ENCODE measurements at places on chromosomes 12 and 14. TPM values are rescaled to one million over a fixed set of nuclear protein-coding genes. Genes with fewer than 3 reads are reported as not detected.

CYP27B1 gene
- polyA plus RNA-seq: not detected

INSM2 gene
- polyA plus RNA-seq: not detected

RNASE3 gene
- not detected for polyA plus RNA-seq

SIX6 gene
- polyA plus RNA-seq: not detected

TMEM19 gene
- polyA plus RNA-seq: 43.0 TPM

REP15 gene
- not detected for polyA plus RNA-seq

ADGRD1 gene
- polyA plus RNA-seq: not detected

SLC10A1 gene
- 0.14 TPM for polyA plus RNA-seq

ALG10B gene
- polyA plus RNA-seq: 1.1 TPM

CD4 gene
- 576 TPM for polyA plus RNA-seq

VWF gene
- polyA plus RNA-seq: not detected

GPR135 gene
- polyA plus RNA-seq: 0.11 TPM

CD9 gene
- polyA plus RNA-seq: 12.0 TPM

CD27 gene
- 560 TPM for polyA plus RNA-seq

TMEM117 gene
- 4.3 TPM for polyA plus RNA-seq

SRRM4 gene
- not detected for polyA plus RNA-seq

SLC8A3 gene
- polyA plus RNA-seq: not detected

BATF gene
- 24.7 TPM for polyA plus RNA-seq

RNFT2 gene
- 1.2 TPM for polyA plus RNA-seq

All from naive thymus-derived CD4-positive, alpha-beta T cell (primary cell).